Coronary artery (tissue), 2 donors: ENCODE measurements at places on chromosomes 3 and 15.

DNA sequence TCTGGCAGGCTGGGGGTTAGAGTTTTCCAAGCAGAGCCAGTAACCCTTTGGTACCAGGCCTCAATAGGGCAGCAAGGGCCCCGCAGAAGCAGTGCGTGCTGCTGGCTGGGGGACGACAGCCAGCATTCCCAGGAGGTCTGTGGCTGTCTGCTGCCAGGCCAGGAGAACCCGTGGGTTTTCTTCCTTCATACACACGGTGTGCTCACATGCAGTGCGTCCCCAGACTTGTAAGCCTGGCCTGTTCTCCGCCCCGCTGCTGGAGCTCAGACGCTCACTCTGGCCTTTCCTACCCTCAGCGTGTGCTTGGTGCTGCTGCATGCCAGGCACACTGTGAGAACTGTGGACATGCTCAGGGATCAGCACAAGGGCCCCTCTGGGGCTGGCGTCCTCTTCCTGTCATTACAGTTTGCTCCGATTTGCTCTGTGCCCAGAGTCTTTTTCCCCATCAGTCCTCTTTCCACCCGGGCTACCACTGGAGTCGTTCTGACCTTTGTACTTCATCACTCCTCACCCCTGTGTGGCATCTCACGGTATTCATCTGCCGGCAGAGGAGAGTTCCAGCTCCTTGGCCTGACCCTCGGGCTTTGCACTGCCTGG lies 149.5 kb downstream of the DNAJB8 start:
- peak; percentile 54 for DNase-seq

- DNase-seq, result peak; percentile 84
Measured at GRCh38 chr3:58008141-58009025, at the start of gene FLNB. Gene FLNB, plus strand, starts transcription at chr3:58008422. Its CDS starts 143 bp downstream, at chr3:58008565.

- DNase-seq, result no peak
Measured at GRCh38 chr15:32029862-32030781, at the start of gene CHRNA7. Gene CHRNA7, plus strand, starts transcription at chr15:32030515. Its CDS starts 80 bp downstream, at chr15:32030595.

DNA sequence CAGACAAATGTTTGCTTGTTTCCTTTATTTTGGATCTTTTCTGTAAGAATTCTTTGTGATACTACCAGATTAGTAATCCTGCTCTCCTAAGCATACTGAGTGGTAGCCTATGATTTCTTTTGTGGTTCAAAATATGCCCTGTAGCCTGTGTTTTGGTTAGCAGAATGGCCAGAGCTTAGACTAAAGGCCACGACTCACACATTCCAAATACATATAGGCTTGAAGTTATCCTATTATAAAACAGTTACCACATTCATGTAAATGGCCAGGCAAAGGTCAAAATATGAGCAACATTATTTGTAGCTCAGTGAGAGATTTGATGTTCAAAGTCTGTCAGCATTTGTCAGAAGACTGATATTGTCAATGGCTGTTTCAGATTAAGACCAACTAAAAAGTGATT lies 84.5 kb downstream of the MITF start:
- no peak for DNase-seq

DNA sequence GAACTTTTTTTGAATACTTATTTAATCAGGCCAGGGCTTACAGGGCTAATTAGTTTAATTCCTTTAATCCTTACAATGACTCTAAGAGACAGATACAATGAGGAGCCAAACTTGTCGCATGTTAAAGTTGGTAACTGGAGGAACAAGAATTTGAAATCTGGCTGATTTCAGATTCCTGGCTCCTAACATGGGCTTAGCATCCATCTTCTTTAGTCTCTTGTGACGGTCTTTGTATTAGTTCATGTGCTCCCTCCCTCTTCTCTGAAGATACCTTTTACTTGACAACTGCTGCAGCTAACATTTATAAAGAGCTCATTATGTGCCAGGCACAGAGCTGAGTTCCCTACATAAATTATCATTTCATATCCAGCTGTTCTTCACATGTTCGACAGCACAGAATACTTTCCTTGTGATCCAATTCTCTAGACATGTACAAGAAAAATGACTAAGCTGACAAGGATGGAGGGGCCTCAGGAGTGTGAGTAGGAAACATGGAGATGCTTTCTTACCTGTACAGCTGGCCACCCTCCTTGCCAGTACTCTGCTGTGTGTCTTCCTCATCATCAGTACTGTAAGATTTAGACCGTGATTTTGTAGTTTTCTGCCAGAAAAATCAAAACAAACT lies 206.8 kb upstream of the STRIT1 start:
- DNase-seq, result no peak

GRCh38 chr3:136670166-136670565 lies 82.0 kb downstream of the STAG1 start:
- DNase-seq, result no peak

GRCh38 chr3:141047168-141047567 lies 4.0 kb upstream of the SPSB4 start:
- DNase-seq, result no peak

- no peak for DNase-seq
Measured at GRCh38 chr15:91281947-91282346, 181.9 kb downstream of the SV2B start.

- DNase-seq, result no peak
Measured at GRCh38 chr3:24224666-24225384, 269.8 kb downstream of the THRB start.

- DNase-seq, result peak; percentile 22
Measured at GRCh38 chr3:46491089-46492070, 6.4 kb upstream of the RTP3 start.

DNA sequence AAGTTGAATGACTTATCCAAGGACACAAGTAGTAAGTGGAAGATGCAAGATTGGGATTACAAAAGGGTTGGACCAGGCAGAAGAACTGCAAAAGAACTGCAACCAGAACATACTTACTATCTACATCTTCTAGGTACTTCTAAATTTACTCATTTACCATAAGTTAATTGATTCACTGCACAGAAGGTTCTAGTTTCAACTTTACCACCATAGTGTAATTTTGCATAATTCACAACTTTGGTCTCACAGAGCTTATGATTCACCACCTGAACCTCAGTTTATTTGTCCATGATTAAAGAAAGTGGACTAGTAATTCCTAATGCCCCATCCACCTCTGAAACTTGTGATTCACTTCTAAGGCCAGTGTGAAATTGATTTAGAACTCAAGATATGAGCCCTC lies 236.8 kb upstream of the UBE2E2 start:
- DNase-seq, result no peak

- DNase-seq, result no peak
Measured at GRCh38 chr15:57218826-57219576, 157.3 kb upstream of the CGNL1 start.

GRCh38 chr3:14539384-14539741 lies 779 bp downstream of the GRIP2 start:
- no peak for DNase-seq

DNA sequence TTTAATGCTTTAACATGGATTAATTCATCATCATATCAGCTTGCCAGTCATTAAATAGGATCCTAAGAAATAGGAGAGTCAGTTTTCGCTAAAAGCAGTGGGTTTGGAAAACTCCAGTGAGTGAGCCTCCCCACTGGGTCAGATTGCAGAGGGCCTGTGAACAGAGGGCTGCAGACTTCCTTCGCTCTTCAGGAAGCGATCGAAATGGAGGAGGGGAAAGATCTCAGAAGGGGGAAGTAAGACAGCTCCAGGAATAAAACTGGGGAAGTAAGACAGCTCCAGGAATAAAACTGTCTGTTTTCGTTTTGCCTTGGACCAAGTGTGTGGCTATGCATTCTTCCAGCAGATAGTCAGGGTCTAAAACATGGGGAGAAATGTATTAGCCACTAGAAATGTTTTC lies 124.8 kb upstream of the C15orf61 start:
- DNase-seq, result no peak

- DNase-seq, result no peak
Measured at GRCh38 chr15:39508536-39508935, 72.3 kb upstream of the THBS1 start.

DNA sequence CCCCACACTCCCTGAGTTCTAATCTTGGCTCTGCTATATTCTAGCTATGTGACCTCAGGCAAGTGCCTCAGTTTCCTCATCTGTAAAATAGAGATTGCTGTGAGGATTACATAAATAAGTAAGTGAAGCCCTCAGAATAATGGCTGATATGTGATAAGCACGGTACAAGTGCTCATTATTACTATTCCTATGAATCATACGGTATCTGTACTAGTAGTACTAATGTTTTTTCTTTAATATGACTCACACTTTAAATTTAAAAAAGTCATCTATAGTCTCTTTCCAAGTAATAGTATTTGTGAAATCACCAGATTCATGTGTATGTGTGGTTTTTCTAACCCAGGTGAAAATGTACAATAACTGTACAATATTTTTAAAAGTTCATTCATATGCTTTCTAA lies 58.7 kb downstream of the CLDN11 start:
- no peak for DNase-seq

DNA sequence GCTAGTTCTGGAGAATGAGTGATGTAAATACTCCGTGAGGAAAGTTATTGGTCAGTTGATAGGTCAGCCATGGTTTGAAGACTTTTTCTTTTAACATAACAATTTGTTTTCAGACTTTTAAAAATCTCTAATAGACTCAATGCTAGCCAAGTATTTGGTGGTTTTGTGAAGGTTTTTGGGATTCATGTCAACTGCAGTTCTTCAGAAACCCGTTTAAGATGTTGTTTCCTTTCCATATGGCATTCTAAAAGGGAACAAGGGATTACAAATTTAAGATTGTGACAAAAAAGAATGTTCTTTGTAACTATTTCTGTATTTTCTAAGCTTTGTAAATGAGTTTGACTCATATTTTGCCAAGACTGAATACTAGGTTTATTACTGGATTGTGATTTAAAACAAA lies 281.7 kb upstream of the COL8A1 start:
- DNase-seq, result no peak

DNA sequence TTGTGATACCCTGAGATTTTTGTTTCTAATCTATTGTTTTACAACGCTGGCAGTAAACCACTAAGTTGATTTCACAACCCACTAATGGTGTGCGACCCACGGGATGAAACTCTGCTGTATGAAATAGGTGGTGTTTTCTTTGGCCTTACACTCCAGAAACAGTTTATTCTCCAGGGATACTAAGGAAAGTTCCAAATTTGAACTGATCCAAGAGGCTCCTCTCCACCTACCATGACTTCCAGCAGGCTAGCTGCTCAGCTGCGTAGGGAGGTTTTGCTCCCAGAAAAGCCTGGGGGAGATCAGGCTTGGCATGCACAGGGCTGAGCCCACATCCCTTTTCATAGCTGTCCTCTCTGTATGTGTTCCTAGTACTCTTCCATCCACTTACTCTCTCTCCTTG lies 71.5 kb downstream of the FAM174B start:
- DNase-seq, result no peak

- no peak for DNase-seq
Measured at GRCh38 chr15:63494408-63494807, 10.0 kb upstream of the USP3 start.

- DNase-seq, result no peak
Measured at GRCh38 chr3:134932035-134932434, 137.0 kb downstream of the EPHB1 start.

GRCh38 chr3:177647876-177648275 lies 450.6 kb upstream of the TBL1XR1 start:
- no peak for DNase-seq

DNA sequence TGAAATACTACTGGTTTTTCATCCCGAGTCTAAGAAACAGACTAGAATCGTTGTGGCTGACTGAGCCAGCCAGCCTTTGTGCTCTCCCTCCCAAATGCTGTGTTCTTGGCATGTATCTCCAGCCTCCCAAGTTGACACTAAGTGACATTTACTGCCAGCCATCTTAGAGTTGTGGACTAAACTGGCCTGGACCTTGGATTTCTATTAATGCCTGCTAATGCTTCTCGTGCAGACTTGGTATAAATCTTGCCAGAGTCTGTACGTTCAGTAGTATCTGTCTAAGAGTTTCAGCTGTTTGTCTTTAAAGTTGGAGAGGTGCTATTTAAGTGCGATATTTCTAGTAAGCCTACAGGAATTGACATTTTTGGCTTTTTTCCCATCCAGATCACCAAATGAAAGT lies 166.6 kb upstream of the BHLHE40 start:
- DNase-seq, result no peak

GRCh38 chr3:41143421-41144031 lies 55.8 kb upstream of the CTNNB1 start:
- DNase-seq, result no peak

DNA sequence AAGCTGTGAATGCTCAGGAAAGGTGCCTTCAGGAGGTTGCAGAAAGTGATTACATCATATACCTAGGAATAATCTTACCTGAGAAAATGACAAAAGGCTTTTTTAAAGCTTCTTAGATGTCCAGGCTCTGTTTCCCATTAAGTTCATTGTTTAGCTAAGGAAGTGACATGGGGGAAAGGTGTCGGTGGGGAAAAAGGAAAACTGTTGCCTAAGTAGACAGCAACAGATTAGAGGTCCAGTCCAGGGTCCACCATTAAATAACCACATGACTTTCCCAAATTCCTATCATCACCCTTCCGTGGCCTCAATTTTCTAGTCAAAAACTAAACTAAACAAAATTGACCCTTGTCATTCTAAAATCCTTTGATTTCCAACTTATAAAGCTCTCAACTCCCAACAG lies 4.3 kb downstream of the WWTR1 start:
- no peak for DNase-seq

DNA sequence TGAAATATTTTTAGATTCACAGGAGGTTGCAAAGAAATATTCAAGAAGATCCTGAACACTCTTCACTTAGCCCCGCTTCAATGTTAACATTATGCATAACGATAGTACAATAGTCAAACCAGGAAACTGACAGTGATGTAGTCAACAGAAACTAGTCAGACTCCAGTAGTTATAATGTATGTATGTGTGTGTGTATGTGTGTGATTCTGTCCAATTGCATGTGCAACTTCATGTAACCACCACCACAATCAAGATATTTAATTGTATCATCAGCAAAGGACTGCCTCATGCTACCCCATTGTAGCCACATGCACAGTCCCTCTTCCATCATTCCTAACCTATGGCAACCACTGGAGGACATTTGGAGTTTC lies 77.9 kb downstream of the APBA2 start:
- DNase-seq, result no peak

- no peak for DNase-seq
Measured at GRCh38 chr3:5473471-5473870, 286.0 kb downstream of the EDEM1 start.

DNA sequence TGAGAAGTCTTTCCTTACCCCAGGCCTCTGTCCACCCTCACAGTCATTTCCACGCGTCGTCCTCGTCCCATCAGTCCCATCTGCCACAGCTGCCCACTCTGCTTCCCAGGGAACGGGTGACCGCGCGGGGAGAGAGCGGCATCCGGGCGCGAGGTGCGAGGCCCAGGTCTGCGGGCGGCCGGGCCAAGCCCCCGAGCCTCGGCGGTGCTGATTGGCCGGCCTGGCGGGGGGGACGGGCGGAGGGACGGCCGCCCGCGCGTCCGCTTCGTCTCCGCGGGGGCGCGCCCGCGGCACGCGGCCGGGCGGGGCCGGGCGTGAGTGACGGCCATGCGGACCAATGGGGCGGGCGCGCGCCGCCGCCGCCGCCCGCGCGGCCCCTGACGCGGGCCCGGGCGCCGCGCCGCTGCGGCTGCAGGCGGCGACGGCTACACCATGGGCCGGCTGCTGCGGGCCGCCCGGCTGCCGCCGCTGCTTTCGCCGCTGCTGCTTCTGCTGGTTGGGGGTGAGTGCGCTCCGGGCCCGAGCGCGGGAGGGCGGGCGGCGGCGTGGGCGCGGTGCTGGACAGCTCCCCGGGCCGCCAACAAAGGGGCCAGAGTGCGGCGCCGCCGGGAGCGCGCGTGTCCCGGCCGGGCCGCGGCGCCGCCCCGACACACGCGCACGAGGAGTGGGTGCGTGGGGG lies at the start of gene PODXL2:
TSS of gene PODXL2 (plus strand) at position 398 of the 679 bp plus-strand sequence. CDS start at position 433, 35 bp downstream.
- DNase-seq, result no peak
